ENCODE measurements at places on chromosomes 2 and 18.

- no peak for DNase-seq
Measured at GRCh38 chr18:45050712-45051601, 370.3 kb downstream of the SETBP1 start.

- no peak for DNase-seq
Measured at GRCh38 chr18:74397572-74397971, 59.5 kb downstream of the DIPK1C start.

DNA sequence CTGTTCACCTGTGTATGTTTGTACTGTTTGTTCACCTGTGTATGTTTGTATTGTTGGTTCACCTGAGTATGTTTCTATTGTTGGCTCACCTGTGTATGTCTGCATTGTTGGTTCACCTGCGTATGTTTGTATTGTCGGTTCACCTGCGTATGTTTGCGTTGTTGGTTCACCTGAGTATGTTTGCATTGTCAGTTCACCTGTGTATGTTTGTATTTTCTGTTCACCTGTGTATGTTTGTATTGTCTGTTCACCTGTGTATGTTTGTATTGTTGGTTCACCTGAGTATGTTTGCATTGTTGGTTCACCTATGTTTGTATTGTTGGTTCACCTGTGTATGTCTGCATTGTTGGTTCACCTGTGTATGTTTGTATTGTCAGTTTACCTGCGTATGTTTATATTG is 14.6 kb downstream of the ADI1 start:
- DNase-seq, result no peak

- DNase-seq, result no peak
Measured at GRCh38 chr2:134258684-134259388, 5.0 kb downstream of the MGAT5 start.

GRCh38 chr2:85330839-85331636 is 3.2 kb upstream of the TGOLN2 start:
- DNase-seq, result no peak

GRCh38 chr18:65522907-65523306 is 227.9 kb upstream of the CDH7 start:
- DNase-seq, result no peak

- no peak for DNase-seq
Measured at GRCh38 chr2:53630026-53630606, 137.5 kb upstream of the CHAC2 start.

DNA sequence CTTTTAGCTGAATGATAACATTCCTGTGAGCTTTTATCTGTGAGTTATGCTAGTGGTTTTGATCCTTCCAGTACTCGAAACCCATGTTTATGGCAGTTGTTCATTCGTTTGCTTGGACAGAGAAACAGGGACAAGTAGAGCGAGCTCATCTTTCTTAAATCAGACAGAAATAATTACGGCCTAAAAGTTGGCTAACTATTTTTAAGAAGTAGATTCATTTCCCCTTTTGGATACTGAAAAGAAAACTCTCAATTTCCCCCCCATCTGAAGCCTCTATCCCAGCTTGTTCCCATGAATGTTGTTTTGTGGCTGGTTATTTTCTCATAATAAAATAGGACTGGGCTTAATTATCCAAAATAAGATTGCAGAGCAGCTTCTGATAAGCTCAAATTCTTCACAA is 67.1 kb downstream of the ANTXR1 start:
- DNase-seq, result no peak

DNA sequence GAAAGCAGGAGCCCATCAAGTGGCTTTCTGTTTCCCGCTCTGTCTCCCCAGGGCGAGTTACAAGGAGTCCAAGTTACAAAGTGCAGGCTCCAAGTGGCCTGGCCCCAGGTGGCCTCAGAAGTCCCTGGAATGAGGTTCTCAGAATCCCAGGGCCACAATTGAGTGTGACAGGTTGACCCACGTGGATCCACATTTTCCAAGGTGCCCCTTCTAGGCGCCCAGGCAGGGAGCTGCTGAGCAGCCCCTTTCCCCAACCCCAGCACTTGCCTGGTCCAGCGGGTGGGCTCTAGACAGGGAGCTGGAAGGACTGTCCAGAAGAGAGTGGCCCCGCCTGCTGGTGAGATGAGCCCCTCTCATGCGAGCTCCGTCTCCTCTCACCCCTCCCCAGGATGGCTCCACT is 253.4 kb downstream of the CYP26B1 start:
- no peak for DNase-seq

DNA sequence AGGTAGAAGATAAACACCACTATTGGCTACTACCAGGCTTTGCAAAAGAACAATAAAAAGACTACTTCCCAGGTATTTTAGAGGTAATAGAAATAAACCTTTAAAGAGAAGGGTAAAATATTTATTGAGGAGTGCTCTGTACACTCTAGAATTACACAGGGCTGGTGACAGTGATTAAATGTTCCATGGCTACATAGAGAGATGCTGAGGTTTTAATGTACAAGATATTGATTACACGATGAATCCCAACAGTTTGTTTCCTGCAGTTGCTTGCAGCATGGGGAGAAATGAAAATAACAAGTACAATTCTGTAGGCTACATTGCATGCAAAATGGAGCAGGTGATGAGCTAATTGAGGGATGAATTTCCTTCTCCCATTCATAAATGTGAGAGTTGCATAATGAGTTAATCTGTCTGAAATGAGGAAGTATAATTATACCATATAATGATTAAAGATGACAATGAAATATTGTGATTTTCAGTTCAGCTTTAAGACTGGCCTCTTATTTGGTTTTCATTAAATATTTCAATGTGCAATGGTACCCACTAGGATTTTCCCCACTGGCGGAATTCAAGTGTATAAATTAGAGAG is 266.1 kb downstream of the SOCS6 start:
- no peak for DNase-seq

- DNase-seq, result no peak
Measured at GRCh38 chr2:79850912-79851311, 338.1 kb downstream of the CTNNA2 start.

DNA sequence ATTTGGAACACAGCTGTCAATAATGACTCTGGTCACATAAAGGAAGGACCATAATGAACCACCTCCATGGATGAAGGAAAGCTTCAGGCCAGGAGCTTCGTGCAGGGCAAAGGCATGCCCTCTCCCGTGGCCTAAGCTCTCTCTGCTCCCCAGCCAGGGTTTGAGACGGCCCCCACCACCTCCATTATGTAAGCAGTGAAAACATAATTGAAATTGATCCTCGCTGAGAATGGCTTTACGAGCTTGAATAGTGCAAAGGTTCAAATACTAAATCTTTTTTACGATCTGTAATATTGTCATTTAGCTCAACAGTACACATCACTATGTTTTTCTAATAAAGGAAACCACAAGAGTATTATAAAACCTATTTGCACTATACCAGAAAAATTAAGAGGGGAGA is 5.2 kb upstream of the EDAR start:
- DNase-seq, result no peak

- DNase-seq, result no peak
Measured at GRCh38 chr2:45637440-45637839, 14.0 kb upstream of the PRKCE start.

DNA sequence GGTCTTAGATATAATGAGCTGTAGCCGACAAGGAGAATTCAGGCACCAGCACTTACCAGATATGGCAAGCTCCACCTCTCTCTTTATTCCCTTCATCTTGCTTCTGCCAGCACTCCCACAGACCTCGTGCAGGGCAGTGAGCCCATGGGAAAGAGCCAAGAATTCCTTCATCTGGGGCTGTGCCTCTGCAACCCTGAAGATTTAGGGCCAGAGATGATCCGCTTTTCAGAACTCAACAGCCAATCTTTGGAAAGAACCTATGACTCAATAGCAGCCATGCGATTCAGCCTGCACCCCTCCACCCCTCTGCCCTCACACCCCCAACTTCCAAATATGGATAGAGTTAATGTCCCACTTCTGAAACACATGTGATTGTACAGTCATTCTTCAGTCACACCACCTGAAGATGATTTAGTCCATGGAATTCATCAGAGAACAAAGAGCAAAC is 533.7 kb upstream of the TNP1 start:
- DNase-seq, result no peak

DNA sequence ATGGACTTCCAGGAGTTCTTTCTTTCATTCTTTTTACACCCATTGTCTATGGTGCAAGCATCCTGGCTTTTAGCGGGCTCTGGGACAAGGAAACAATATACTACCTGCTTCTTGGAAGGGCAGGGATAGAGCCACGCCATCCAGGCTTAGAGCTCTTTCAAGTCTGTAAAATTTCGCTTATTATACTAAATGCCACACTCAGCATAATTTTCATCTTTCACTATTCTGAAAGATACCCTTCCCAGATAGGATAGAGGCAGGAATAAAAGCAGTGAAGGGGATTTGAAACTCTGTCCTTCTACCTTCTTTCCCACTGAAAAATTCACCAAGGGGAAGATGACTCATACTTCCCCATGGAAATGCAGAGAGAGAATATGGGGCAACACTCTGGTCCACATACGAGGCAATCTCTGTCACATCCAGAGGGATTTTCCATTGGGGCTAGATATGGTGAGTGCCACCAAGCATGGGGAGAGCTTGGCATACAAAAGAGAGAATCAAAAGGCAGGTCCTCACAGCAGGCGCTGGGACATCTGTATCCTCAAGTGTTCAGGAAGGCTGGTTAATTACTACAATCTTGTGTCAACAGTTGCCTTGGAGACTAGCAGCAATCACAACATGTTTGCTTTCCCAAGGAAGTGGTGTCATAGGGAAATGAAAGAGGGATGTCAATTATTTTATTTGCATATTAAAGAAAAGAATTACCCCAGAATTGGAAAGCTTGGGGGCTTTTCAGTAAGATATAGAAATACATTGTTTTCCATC is 127.6 kb downstream of the TDRD15 start:
- no peak for DNase-seq

DNA sequence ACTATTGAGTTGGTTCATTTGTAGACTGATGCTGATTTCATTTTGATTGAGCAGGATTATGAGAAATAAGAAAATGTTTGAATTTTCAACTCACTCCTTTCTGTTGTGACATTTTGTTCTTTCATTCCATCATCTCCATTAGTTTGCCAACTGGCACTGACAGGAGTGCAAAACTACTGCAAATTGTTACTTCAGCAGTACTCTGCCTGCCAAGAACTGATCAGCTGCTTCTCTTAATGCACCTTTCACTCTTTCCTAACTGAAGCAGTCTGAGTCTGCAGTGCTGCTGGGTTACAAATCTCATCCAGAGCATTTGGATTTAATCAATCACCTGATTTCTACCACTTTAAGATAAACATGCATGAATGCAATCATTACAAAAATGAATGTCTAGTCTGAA is 70.9 kb downstream of the TMEFF2 start:
- DNase-seq, result no peak

DNA sequence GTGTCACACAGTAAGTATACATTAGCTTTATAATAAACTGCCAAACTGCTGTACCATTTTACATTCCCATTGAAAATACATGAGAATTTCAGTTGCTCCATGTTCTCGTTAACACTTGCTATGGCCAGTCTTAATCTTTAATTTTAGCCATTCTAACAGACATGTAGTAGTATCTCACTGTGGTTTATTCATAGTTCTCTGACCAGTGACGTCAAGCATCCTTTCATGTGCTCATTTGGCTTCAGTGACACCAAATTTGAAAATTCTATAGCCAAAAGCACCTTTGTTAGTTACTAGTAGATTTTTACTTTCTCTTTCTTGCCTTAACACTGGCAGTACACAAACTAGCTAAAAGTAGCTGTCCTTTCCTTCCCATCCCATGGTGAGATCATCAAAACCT is 43.0 kb downstream of the CYP1B1 start:
- DNase-seq, result no peak

- no peak for DNase-seq
Measured at GRCh38 chr2:122635686-122636085, 880.2 kb downstream of the TSN start.

DNA sequence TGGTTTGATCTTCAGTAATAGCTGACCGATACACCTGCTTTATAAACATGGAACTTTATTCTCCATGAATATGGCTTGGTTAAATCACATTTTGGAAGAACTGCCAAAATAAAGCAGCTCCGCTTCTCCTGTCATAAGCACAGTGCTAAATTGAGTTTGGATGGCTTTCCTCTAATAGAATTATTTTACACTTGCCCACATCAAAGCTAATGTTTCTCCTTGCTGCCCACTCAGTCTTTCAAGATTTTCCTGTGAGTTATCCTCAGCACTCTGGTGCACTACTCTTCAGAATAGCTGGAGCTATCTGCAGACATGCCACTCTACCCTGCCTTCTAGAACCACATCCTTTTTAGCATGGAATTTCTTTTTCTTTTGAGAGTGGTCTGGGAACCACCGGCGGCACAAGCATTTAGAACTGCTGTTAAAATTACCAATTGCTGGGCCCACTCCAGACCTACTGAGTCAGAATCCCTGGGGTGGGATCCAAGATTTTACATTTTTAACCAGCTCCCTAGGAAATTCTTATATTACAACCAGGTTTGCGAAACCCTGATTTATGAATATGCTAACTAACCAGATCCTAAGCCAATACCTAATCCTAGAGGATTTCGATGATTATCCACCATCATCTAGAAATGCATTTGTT is 283.3 kb downstream of the AFF3 start:
- DNase-seq, result no peak

- no peak for DNase-seq
Measured at GRCh38 chr18:73679941-73680712, 467.5 kb downstream of the FBXO15 start.

DNA sequence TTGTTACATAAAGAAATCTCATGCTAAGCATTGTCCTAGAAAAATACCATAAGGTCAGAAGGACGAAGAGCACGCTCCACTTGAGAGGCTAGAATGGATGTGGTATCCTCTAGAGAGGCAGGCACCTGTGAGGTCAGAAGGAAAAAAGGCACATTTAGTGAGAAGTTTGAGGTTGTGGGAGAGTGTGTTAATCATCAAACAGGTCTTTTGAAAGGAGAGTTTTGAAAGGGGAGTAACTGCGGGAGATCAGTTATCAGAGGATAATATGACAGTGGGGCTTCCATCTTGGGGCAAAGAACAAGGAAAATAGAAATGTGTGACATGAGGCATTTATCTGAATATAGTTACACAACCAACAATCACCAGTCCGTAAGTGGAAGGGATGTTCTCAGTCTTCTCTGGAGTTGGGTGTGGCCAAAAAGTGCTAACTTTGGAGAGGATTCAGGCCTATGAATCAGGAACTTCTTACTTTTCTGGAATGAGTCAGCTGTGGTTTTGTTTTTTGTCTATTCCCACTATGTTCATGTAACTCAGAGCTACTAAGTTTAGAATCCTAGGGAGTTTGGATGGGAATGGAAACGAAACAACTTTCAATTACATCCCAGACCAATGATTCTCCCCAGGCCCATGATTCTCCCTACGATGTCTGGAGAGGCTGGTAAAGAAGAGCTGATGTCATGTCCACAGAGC is 451.4 kb upstream of the ST6GAL2 start:
- no peak for DNase-seq

- DNase-seq, result no peak
Measured at GRCh38 chr2:207767461-207768167, 2.1 kb downstream of the FZD5 start.
